ENCODE measurements at places on chromosomes 5 and 9.

- DNase-seq = no peak
Measured at GRCh38 chr5:180084638-180085561, 13.3 kb upstream of the RNF130 start.

- DNase-seq = peak; percentile 21
Measured at GRCh38 chr9:32579706-32580331, 6.9 kb upstream of the NDUFB6 start.

GRCh38 chr9:17726298-17726697, 147.4 kb downstream of the SH3GL2 start:
- DNase-seq = no peak

GRCh38 chr5:77957931-77958521, 181.9 kb upstream of the TBCA start:
- DNase-seq = no peak

DNA sequence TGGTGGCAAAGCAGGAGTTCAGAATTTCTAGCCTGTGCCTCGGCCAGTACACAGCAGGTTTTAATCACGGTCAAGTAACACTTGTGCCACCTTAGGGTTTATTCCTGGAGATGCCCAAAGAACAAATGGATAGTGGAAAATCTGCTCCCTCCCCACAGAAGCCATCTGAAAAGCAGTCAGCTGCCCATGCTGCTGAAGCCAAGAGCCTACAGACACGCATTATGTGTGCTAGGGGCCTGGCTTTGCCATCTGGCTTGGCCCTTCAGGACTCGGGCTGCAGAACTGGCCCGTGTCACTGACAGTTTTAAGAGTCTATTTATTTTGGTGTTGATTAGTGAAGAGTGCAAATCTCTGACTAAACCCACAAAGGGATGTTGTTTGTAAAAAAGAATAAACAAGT, 11.1 kb downstream of the ARSB start:
- no peak for DNase-seq

GRCh38 chr9:1995084-1995483, 20.1 kb upstream of the SMARCA2 start:
- no peak for DNase-seq

- DNase-seq = no peak
Measured at GRCh38 chr9:122788831-122789230, at the start of gene OR5C1. Gene OR5C1, plus strand, starts transcription at chr9:122788933. Its CDS starts 0 bp downstream, at chr9:122788933.

GRCh38 chr9:69260161-69260560, 64.9 kb upstream of the ENTREP1 start:
- no peak for DNase-seq

DNA sequence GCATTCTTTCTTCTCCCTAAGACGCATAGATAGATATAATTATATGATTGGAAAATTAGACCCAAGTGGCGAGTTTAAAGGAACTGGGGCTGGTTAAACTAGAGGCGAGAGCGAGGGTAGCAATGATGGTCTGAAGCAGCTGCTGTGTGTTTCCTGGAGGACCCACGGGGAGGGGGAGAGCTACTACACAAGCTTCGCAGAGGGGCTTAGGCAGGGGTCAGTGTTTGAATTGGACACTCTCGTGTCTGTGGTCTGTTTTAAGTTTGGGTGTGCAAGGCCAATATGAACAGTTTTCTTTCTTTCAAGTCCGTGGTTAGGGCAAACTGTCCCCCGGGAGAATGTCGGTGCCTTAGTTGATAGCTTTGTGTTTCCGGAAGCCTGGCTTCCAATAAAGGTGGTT, 43.1 kb downstream of the PDZD2 start:
- DNase-seq = no peak

DNA sequence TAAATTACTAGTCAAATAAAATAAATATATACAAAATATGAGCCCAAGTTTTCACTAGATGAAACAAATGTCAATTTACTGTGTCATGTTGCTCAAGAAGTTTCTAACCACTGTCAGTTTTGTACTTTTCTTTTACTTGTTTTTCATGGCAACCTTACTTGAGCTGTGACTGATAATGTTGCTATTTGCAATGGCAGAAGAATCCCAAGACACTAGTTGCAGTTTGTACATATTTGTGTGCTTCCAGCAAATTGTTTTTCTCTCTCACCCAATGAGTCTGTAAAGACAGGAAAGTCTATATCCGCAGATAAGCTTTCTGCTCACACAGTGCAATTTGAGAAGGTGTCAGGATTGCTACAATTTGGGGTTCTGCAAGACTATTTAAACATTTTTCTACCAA, 338.6 kb upstream of the PCSK5 start:
- DNase-seq = no peak

DNA sequence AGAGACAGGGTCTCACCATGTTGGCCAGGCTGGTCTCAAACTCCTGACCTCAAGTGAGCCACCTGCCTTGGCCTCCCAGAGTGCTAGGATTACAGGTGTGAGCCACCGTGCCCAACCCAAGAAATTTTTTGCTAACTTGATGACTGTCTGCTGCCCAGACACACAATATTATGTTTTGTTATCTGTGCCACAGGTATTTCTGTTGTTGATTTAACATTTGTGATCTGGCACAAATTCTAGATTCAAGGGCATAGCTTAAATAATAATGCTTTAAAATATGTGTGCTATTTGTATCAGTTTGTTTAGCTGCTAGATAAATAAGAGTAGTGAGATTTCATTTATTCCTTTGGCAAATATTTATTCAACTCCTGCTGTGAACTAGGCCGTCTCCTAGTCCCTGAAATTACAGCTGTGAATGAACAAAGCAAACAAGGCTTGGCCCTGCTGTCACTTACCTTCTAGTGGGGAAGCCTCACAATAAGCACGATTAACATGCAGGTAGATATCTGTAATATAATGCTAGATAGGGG, 35.3 kb downstream of the GAPVD1 start:
- no peak for DNase-seq
